Putamen (tissue), 1 donor: ENCODE measurements at places on chromosomes 7 and 10.

DNA sequence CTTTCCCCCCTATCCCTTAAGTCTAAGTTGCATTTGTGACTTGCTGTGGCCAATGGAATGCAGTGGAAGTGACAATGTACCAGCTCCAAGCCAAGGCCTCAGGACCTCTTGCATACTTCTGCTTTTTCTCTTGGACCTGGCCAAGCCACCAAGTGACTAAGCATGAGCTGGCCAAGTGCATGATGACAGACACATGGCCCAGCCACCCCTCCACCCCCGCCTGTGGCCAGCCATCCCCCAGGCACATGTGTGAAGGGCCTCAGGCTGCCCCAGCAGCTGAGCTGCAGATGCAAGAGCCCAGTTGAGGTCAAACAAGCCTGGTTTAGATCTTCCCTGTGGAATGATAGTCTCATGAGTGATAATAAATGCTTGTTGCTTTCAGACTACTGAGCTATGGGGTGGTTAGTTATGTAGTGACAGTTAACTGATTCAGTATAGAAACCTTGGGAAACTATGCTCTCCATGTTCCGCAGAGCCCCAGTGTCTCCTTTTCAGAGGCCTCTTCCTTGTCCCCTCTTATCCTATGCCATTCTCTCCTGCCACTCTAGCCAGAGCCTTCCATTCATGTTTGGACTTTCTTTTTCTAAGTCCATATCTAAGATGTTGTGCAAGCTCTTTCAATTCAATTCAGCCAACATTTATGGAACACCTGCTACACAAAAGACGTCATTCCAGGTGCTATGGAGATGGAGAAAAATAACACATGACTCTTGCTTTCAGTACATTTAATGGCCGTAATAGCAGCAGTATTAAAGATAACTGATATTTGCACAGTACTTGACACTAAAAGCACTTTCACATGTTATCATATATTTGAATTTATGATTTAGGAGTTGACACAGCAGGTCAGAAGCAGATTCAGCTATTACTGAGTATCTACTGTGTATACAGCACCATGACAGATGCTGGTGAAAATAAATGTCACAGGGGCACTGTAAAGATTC is 55.5 kb upstream of the LOXL4 start:
- no peak for DNase-seq

DNA sequence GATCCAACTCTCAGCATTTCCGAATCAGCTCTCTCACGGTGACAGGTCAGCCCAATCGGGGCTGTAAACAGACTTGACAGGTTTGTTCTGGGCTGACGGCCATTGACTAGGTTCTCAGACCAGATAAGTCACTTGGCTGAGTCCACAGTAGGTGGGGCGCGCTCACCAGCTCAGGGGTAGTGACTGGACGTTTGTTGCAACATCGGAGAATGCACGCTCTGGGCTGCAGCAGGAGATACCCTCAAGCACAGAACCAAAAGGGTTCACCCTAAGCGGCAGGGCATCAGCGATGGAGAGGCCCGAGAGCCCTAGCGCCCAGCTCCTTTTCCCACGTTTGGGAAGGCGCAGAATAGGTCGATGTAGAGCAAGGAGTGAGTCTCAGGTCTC is 1.8 kb downstream of the KLLN start:
- DNase-seq, result peak; percentile 33

DNA sequence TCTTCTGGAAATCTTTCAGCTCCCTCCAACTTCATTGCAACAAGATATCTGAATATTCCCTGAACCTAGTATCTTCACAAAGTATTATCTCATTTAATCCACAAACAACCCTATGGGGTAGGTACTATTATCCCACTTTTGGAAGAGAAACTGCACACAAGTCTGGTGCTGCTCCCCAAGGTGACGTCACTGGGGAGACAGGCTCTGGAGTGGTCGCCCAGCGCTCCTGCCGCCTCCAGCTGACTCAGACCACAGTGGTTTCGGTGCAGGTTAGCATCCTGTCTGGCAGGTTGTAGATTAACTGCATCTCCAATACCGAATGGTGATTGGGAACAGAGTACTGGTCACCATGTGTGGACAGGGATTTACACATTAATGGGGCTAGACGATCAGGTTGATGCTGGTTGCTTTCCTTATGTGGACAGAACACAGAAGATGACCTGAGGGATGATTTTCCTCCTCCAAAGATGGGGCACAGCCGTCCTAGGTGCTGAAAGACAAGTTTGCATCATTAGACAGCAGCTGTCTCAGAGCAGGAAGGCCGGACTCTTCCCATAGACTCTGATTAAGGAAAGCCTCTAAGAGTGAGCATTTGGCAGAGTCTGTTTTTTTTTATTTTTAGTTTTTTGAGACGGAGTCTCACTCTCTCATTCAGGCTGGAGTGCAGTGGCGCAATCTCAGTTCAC is 128.6 kb downstream of the TRRAP start:
- DNase-seq, result no peak

GRCh38 chr7:80392229-80393169 is 119.4 kb downstream of the GNAT3 start:
- DNase-seq, result peak; percentile 32

DNA sequence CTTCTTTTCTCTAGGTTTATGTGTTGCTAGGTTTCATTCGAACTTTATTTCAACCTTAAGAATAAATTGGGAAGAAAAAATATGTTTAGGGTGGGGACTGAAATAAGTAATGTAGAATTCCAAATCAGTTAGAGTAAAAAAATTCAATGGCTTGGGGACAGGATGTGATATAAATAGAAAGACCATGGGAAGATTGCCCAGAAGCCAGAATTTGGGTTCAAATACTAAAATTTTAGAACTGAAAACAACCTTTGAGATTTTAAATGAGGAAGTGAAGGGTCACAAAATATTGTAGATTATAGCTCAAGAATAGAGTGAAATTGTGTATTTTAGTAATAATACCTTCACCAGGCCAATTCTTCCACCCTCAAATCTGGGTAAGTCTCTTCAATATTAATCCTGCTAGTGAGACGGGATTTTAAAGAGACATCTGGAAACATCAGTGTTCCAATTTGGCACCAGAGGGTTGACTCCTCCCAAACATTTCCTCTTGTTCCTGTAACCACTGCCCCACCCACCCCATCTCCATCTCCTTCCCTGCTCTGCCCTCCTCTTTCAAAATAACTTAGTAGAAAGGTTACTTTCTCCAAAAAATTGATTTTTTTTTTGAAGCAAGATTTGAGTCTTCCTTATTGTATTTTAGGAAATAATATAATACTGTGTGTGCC is 51.3 kb upstream of the FAM3C start:
- DNase-seq, result no peak

DNA sequence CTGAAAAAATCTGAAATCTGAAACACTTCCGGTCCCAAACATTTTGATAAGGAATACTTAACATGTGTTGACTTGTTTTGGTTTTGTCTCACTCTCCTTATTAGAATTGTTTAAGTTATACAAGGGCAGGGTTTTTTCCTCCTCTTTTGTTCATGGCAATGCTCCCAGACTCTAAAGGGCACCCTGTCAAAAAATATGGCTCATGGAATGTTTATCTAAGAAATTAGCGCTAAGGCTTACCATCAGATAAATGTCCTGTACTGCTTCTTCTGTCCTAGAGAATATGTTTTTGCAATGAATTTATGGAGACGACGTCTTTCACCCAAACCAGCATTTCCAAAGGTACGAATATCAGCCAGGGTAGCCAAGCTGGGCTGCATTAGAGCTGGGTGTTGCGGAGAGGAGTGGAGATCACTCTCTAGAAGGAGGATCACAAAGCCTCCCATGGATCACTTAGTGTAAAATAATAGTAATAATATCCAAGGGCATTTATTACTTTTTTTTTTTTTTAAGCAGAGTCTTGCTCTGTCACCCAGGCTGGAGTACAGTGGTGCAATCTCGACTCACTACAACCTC is 46.8 kb downstream of the ERLIN1 start:
- no peak for DNase-seq

DNA sequence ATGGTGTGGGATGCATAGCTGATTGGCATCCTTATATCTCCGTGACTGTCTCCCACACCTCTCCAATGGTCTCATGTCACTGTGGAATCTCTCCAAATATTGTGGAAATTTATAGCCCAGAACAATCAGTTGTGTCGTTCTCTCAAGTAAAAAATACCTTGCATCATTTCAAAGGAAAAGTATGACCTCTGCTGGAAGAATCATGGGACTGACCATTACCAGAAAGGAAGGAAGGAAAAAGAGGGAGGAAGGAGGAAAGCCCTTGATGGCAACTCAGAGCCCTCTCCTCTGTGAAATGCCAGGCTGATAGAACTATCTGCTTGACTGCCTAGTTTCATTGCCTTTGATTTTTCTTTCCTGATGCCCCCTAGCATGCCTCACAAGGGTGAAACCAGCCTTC is 76.3 kb downstream of the FOXI2 start:
- peak; percentile 21 for DNase-seq

DNA sequence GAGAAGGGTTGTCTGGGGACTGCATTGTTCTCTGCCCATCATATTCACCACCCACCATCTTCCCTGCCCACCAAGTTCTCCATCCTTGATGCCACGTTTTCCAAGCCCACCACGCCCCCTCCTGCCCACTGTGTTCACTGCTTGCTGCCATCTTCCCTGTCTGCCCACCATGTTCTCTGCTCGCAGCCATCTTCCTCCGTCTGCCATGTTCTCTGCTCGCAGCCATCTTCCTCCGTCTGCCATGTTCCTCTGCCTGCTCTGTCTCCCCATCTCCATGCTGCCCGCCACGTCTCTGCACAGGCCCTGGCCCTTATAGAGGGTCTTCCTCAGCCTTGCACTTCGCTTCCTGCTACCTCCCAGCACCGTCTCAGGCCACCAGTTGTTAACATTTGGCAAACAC is 30.0 kb upstream of the ZNF32 start:
- no peak for DNase-seq

GRCh38 chr10:20995123-20995987 is 98.2 kb upstream of the NEBL start:
- peak; percentile 8 for DNase-seq

DNA sequence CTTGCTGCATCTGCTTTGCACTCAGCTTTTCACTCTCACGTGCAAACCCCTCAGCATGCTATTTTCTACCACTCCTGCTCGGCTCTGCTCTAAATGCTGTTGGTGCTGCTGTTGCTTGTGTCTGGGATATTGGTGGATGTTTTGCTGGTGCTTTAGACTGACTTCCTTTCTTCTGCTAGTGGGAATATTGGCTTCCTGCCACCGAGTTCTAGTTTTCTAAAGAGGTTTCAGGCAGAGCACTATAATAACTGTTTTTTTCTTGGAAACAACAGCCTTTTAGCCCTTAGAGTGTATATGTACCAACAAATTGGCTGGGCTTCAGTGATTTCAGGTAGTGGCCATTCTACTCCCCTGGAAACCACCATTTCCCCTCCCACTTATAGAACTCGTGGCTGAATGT is 27.8 kb downstream of the TMEM236 start:
- no peak for DNase-seq

DNA sequence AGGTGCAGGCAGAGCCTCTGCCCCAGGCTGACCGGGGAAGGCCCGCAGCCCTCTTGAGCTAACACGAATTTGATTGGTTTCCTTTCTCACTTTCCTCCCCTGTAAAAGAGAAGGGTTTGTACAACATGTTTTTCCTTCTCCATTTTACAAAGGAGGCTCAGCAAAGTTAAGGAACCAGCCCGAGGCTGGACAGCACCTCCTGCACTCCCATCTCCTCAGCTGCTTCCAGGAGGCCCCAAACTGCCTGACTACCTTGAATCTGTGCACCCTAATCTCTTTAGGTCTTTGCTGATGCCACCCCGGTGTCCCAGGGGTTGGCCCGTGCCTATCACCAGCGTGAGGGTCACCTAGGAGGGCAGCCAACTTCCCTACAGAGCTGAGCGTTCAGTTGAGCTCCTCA is 4.2 kb downstream of the ALKBH4 start:
- no peak for DNase-seq

GRCh38 chr10:125451319-125451718 is 231.6 kb downstream of the TEX36 start:
- no peak for DNase-seq

DNA sequence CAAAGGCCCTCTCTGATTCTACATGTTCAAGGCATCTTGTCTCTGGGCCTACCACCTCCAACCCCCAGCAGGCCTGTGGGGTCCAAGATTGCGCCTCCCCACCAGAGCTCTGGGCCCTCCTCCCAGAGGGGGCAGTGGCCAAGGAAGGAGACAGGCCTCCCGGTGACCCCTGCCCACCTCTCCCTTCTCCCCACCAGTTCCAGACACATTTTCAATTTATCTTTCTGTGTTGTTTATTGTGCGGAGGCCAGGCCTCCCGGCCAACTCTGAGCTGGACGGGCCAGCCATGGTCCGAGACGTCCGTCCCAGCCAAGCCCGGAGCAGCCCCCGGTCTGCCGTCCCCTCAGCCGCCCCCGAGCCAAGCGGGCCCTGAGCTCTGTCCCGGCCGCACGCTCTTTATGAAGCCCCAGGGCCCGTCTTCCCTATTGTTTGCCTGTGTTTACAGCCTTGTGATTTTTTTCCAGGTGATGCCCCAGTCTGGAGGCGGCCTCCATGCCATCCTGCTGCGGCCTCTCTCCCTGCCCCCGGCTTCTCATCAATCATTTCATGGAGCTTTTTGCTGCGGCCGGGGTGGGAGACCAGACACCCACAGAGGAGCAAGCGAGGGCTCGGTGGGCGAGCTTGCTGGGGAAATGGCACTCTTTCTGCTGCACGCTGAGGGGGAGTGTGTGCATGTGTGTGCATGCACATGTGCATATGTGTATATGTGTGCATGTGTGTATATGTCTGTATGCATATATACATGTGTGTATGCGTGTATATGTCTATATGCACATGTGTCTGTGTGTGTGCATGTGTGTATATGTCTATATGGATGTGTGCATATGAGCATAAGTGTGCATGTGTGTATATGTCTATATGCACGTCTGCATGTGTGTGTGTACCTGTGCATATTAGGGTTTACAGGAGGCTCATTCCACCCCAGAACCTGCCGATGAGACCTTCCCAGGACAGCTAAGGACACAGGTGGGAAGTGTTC is 52.7 kb upstream of the ELN start:
- no peak for DNase-seq

- no peak for DNase-seq
Measured at GRCh38 chr10:33820531-33820930, 486.1 kb upstream of the NRP1 start.

GRCh38 chr10:10624567-10624962 is 393.1 kb upstream of the CELF2 start:
- no peak for DNase-seq

DNA sequence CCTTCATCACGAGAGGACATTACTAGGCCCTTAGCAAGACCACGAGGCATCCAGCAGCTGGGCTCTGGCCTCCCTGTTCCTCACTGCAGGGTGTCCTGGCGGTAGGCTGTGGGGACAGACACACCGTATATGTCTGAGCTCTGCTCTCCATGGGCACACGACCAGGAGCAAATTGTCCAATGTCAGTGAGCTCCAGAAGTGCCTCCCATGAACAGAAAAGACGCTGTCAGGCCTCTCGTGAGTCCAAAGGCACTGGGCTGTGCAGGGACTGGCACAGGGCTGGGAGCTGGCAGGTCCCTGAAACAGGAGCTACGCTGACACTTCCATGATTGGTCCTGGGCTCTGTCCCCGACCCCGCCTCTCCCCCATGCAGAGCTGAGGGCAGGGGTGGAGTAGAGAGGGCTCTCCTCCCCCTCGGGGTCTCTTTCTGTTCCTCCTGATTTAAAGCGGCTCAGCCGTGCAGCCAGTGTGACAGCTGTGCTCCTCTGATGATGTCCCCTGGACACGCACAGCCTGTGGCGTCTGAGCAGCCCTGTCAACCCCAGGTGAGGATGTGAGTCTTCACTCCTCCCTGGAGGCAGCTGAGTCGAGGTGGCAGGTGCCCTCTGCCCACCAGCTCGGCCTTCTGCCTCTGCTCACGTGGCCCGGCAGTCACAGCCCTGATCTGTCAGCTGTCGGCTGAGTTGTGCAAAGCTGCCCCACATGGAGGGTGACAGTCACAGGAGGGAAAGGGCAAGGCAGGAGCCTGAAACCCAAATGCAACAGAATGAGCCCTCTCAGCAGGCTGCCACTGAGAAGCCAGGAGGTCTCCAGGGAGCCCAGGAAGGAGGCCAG is 13.0 kb downstream of the ANTXRL start:
- DNase-seq, result no peak
